Activated CD4-positive, CD25-positive, alpha-beta regulatory T cell treated with anti-CD3 and anti-CD28 coated beads, Interleukin-2, amount 50 U/mL, for 16 hours (primary cell): ENCODE measurements at places on chromosomes 3 and 15.

- no peak for DNase-seq
These were observed 901 bp downstream of the ALS2CL start for GRCh38 chr3:46692566-46692990.

GRCh38 chr15:70763120-70763949, at the start of gene UACA:
TSS of gene UACA (minus strand) at chr15:70763558. CDS start at chr15:70763407, 151 bp downstream.
- DNase-seq = peak; percentile 16

DNA sequence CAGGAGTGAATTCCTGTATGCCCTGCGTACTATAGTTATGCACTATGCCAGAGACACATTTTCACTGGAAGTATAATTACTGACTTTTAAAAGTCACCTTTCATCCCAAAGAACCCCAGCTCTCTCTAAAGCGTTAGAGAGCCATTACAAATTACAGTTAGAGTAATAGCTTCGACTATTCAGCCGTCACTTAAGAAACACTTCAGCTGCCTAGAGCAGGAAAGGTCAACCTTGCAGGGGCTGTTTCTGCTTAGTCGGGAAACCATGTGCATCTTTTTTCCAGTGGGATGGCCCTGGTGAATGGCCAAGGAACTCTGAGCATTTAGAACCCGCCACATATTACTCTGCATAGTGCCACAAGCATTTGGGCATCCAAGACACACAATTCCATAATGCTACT, 235.9 kb downstream of the ARRDC4 start:
- DNase-seq = no peak

- DNase-seq = no peak
These were observed 48.1 kb downstream of the HCN4 start for GRCh38 chr15:73320619-73321180.

- no peak for DNase-seq
These were observed 147.2 kb downstream of the STAG1 start for GRCh38 chr3:136604961-136605360.

DNA sequence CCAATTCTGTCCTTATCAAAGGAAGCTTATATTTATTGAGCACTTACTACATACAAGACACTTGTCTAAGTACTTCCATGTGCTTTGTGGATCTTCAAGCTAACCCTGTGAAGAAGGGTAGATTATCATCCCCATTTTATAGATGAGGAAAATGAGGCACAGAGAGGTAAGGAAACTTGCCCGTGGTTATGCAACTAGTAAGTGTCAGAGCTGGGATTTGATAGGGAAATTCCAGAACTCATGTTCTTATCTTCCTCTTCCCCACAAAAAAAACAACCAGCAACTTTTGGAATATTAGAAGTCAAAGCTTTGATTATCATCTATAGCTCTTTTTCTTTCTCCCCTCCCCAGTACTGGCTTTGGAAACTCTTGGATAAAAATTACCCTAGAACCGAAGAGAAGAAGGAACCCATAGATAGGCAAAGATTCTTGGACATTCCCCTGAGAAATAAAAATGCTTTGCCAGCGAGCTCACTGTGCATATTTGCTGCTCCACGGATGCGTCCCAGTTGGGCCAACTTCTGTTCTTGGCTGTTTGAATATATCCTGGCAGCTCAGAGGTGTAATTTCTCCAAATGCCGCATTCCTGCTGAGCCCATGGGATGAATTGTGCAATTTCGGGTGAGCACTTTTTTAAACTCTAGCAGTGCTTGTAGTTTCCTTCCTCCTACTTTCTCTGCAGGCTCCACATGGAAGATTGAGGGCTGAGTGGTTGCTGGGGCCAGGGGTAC, 591.5 kb upstream of the CFAP20DC start:
- DNase-seq = no peak

DNA sequence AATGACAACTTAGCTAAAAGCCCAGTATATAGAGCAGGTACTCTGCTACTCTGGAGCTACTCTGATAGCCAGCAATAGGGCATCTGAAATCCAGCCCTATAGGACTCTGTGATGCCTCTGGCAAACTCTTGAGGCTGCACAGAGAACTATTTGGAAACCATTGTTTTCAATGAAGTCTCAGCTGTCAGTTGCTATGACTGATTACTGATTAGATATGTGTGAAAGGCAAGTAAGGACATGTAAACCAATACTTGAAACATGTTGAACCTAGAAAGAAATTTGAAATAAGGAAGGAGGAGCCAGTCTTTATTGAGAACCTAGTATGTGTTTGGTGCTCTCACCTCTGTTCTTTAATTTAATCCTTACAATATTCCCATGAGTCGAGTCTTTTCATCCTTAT, 40.2 kb upstream of the CRTC3 start:
- no peak for DNase-seq

GRCh38 chr15:44536302-44536961, 515 bp upstream of the EIF3J start:
- DNase-seq = no peak

- DNase-seq = no peak
These were observed 76.3 kb upstream of the SLCO2A1 start for GRCh38 chr3:134105876-134106556.

- no peak for DNase-seq
These were observed 428.1 kb upstream of the NAALADL2 start for GRCh38 chr3:174430986-174431385.

GRCh38 chr3:111336511-111336910, 205.5 kb upstream of the CD96 start:
- no peak for DNase-seq

- no peak for DNase-seq
These were observed 28.1 kb downstream of the CPNE4 start for GRCh38 chr3:132006605-132007204.

DNA sequence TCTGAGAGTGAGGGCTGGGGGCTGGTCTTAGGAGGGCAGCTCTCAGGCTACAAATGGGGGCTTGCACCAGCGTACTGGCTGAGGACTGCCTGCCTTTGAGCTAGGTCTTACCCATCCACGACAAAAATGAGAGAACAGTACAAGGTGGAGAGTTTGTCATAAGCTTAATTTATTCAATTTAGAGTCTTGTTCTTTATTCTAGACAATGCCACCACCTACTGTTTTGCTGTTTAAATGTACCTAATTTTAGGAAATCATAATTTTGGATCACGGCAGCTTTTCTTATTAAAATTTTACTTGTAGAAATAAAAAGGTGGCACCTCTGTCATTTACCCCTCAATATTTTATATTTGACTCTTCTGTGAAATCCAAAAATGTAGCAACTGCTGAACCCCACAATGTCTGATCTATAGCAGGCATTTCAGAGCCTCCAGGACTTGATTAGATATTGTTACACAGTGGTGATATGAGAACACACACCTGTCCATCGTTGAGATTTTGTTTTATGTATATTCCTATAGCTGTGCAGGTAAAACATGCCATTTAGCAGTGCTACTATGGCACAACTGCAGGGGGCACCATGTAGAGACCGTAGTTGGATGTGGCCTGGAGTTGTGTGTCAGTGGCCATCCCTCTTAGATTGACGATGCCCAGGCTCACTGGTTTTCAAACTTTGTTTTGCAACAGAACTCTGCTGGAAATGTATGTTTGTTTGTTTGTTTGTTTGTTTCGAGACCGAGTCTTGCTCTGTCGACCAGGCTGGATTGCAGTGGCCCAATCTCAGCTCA, 88.6 kb downstream of the SLCO3A1 start:
- DNase-seq = no peak

DNA sequence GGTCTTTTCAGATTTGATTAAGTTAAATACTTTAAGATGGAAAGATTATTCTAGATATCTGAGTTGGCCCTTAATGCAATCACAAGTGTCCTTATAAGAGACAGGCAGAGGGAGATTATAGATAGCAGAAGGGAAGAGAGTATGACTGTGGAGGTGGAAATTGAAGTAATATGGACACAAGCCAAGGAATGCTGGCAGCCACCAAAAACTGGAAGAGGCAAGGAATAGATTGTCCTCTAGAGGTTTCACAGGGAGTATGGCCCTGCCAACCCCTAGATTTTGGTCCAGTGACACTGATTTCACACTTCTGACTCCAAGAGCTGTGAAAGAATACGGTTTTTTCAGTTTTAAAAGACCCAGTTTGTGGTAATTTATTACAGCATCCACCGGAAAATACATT, 1498.7 kb upstream of the CADM2 start:
- no peak for DNase-seq

DNA sequence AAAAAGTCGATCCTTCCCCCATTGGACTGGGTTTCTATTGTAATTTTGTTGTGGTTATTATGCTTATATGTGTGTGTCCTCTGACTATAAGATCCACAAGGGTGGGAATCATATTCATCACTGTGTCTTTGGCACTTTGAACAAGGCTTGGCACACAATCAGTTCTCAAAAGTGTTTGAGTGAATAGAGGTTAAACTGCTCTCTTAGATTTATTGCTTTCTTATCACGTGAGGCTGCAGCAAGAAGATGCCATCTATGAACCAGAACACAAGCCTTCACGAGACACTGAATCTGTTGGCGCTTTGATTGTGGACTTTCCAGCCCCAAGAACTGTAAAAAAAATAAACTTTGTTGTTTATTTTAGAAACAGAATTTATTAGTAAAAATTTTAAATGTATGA, 295.0 kb upstream of the MDFIC2 start:
- no peak for DNase-seq

GRCh38 chr3:156769721-156770654, 56.2 kb upstream of the LEKR1 start:
- no peak for DNase-seq

DNA sequence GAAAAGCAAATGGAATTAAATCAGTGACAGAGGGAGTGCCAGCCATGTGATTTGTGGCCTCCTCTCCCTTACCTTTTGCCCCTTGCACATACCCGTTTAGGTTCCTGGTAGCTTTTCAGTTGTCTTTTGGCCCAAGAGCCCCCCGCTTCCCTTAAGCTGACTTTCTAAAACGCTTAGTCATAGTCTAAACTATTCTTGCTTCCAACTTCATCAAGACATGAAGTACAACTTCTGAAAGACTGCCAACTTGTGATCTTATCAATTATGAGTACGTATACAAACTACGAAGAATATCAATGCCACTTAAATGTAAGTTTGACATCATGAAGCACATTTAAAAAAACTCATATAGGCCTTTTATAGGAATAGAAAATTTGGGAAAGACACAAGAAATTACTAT, 61.9 kb downstream of the EIF3J start:
- no peak for DNase-seq

DNA sequence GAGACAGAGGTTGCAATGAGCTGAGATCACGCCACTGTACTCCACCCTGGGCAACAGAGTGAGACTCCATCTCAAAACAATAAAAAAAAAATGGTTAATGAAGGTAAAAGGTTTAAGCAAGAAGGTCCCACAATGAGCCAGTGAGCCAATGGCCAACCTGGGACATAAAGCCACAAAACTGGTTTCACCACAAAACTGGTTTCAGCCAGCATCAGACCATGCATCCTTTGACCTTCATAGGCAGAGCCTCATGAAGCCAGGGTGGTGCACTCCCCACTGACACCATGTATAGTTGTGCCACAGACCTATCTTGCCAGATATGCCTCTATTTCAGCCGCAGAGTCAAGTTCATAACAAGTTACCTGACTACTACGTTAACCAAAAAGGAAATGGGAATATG, 41.9 kb downstream of the SCAP start:
- DNase-seq = no peak

- DNase-seq = no peak
These were observed 6.1 kb downstream of the TBC1D21 start for GRCh38 chr15:73879426-73879825.

DNA sequence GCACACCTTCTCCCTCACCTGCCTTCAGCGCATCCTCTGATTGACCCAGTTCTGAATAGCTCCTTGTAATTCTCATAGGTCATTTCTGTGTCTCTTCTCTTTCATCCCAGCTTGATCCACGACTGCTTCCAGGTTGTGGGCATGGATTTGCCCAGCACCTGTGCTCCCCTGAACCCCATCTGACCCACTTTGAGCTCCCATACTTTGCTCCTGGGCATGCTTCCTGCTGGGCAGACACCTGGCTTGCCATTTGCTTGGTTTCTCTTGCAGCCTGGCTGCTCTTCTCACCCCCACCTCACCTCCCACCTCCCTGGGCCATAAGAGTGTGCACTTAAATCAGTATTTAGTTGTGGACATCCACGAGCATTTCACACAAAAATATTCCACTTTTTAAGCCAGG, 635.5 kb downstream of the TBL1XR1 start:
- DNase-seq = no peak

DNA sequence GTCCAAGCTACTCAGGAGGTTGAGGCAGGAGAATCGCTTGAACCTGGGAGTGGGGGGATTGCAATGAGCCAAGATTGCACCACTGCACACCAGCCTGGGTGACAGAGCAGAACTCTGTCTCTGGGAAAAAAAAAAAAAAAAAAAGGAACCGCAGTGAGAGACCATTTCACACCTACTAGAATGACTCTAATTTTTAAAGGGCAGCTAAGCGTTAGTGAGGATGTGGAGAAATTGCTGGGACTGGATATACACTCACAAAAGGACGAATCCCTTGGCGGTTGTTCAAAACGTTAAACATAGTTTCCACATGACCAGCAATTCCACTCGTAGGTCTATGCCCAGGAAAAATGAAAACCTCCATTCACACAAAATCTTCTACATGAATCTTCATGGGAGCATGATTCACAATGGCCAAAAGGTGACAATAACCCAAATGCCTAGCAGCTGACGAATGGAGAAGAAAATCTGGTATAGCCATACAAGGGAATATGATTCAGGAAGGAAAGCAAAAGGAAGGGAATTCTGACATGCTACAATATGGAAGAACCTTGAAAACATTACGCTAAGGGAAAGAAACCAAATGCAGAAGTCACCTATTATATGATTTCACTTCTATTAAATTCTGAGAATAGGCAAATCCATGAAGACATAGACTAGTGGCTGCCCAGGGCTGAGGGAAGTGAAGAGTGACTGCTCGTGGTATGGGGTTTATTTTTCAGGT, 127.0 kb downstream of the CHSY1 start:
- no peak for DNase-seq

DNA sequence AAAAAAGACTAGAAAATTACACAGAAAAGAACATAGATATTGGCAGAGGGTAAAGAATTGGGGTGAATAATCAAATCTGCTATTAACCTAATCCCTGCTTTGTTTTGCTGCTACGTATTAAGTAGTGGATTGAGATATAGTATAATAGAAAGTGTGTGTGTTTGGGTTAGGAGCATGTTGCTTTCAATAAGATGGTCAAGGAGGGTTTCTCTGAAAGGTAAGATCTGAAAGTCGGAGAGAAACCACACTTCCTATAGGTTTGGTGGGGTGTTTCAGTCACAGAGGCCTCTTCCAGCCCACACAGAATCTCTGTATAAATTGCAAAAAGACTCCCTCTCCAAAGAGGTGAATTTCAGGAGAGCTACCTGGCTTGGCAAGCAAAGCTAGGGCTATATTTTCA, 345.7 kb upstream of the SATB1 start:
- DNase-seq = no peak

- DNase-seq = no peak
These were observed 43.4 kb downstream of the GOLGA6A start for GRCh38 chr15:74038707-74039655.

DNA sequence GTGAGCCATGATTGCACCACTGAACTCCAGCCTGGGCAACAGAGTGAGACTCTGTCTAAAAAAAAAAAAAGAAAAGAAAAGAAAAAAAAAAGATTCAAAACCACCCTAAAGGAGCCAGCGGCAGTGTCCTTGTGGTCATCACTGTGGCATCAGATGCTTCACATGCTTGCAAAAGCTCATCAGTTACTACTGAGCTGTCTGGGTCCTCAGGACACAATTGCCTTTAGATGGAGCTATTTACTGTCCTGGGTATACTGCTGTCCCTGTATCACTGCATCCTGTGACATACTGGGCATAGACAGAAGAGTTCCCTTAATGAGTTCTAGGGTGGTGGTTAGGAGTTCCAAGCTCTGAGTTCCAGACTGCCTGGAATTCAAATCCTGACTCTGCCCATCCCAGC, 85.8 kb downstream of the LINGO1 start:
- DNase-seq = no peak

GRCh38 chr3:136617198-136617597, 135.0 kb downstream of the STAG1 start:
- no peak for DNase-seq

GRCh38 chr3:33146791-33147445, 33.1 kb downstream of the CRTAP start:
- no peak for DNase-seq
